ENCODE measurements at places on chromosomes 2 and 18.

- no peak for DNase-seq
Measured at GRCh38 chr2:240934701-240935102, 28.6 kb downstream of the CROCC2 start.

DNA sequence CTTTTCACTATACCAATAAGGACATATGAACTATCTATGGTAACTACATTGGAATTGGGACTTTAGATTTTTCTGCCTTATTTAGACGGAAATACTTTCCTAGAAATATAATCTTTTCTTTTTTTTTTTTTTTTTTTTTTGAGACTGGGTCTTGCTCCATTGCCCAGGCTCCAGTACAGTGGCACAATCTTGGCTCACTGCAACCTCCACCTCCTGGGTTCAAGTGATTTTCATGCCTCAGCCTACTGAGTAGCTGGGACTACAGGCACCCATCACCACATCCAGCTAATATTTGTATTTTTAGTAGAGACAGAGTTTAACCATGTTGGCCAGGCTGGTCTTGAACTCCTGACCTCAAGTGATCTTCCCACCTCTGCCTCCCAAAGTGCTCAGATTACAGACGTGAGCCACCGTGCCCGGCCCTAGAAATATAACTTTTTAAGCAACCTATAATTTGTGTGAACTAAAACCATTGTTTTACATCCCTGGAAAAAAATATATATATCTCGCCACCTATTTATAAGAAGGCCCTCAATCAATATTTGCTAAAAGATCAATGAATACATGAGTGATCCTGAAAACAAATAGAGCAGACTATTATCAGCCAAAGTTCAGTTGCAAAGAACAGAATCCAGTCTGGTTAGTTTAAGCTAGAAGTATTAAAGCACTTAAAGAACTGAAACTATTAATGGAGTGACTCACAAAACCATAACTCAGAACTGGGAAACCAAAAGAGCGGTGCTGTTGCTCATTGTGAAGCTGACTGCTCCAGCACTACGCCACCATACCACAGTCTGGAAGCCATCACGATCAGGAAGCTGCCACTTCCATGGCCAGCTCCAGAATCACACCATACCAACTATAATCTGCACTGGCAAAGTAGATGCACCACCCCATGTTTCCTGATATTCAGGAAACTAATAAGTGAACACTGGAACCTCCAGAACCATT, 8.4 kb upstream of the HNRNPLL start:
- DNase-seq, result no peak

DNA sequence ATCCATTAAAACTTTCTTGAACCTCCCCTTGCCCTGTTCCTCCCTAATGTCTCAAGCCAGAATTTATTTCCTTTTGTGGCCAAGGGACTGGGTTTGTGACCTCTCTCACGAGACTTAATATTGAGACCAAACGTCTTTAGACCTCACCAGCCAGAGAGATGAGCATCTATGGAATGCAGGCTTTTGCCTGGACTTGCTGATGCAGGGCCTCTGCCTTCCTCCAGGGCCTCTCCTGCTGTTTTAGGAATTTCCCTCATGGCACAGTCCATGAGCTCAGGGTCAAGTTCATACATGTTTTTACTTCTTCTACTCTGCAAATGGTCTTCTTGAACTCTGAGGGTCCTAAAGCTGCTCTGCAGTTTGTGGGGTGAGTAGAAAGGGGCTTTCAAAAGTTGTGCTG, 22.3 kb downstream of the IL1B start:
- no peak for DNase-seq

- no peak for DNase-seq
Measured at GRCh38 chr2:228654707-228655106, 473.2 kb upstream of the SPHKAP start.

GRCh38 chr2:181312515-181312927, 144.7 kb upstream of the ITGA4 start:
- DNase-seq, result no peak

GRCh38 chr2:193228276-193228675, 1033.5 kb upstream of the TMEFF2 start:
- DNase-seq, result no peak

GRCh38 chr18:58316396-58317342, 272.6 kb downstream of the NEDD4L start:
- DNase-seq, result no peak

DNA sequence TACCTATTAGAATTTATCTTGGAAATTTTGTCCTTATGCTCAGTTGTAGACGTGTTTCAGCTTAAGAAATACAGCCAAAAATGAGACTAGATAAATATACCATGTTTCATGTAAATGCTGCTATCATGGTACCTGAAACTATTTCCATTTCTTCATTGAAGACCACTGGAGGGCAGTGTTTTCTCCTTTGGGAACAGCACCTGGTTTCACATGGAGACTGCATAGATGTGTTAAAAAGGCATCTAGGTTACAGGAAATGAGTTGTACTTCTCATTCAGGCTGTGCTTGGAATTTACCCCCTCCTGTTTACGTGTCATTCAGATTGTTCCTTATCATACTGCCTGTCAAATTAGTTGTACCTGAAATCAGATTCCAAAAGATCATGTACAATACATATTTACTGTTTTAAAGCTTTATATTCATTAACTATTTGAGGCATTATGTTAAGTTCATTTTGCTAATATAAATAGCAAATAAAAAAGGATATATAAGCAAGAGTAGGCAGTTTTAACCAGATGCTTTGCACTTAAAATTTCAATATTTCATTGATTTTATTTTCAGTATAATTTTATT, 57.3 kb upstream of the PSMD14 start:
- no peak for DNase-seq

- DNase-seq, result no peak
Measured at GRCh38 chr2:217286833-217287232, 427.0 kb upstream of the TNP1 start.

DNA sequence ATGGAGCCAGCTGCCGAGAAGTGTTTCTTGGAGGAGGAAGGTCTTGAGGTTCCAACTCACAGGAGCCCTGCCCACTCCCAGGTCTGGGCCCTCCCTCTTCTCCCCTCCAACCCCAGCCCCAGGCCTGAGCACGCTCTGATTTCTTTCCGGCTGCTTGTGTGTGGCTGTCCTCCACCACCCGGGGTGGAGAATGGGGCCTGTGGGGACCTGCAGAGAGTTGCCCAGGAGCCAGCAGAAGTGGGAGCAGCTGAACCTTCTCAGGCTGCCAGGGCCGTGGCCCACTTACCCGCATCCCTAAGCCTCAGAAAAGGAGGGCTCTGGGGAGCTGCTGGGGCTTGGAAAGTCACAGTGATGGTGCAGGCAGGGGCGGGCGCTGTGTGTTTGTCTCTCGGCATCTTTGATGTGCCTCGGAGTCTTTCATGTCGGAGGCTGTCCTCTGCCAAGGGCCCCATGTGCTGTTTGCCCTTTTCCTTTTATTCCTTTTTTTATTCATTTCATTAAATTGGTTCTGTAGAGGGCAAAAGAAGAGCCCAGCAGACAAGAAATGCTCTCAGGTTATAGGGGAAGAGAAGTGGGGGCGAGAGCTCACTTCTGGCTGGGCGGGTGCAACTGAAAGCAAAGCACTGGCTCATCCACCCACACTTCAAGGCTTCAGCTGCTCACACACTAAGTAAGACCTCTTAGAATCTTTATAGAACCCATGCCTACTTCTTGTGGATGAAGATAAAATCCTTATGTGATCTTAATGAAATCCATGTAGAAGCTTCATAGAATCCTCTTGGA, 52.5 kb downstream of the SDC1 start:
- no peak for DNase-seq

- DNase-seq, result no peak
Measured at GRCh38 chr2:45771261-45771660, 119.8 kb downstream of the PRKCE start.

DNA sequence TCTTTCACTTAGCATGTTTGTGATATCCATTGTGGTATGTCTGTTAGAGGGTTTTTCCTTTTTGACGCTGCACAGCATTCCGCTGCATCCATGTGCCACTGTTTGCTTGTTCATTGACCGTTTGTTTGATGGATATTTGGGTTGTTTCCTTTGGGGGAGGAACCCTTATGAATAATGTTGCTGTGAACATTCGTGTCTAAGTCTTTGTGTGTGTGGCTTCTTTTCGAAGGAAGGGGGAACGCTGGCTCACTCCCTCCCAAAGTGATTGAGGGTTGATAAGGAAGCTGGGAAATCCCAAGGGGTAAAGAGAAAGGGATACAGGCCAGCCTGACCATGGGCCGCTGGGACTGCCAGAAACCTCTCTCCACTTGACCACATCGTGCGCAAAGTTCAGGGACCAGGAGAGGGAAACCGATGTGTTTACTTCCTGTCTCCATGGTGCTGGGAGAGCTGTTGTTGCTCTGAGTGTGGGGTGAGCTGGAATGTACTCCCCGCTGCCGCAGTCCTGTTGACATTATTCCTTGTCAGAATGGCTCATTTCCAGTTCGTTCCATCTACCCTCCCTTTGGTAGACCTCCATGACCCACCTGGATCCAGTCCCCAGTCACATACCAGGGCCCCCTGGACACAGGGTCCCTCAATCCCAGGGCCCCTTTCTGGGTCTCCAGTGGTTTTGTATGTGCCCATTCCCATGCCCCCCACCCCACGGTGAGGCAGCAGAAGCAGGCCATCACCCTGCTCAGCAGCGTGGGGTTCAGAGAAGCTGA, 39.6 kb downstream of the HS1BP3 start:
- DNase-seq, result peak; percentile 87

- no peak for DNase-seq
Measured at GRCh38 chr18:24127735-24128134, 11.1 kb upstream of the CABYR start.

DNA sequence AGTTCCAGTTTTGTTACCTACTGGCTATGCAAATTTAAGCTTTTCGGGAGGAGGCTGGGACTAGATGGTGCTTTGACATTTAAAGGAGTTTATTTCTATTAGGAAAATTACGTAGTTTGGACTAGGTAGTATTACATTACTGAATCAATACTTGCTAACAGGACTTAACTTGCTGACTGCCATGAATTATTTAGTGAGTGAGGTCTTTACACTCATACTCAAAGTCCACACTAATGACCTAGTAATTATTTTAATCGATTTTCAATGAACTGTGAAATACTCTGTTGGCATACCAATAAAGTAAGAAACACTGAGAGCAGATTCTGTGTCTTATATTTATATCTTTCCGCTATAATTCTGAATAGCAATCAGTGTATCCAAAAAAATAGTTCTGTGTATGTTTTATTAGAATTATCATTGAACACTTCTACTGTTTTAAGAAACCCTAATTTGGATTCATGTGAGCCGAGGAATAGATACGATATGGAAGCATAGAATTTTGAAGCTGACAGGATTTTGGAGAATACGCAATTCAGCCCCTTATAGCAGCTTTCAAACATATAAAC, 55.0 kb downstream of the CHST9 start:
- no peak for DNase-seq

DNA sequence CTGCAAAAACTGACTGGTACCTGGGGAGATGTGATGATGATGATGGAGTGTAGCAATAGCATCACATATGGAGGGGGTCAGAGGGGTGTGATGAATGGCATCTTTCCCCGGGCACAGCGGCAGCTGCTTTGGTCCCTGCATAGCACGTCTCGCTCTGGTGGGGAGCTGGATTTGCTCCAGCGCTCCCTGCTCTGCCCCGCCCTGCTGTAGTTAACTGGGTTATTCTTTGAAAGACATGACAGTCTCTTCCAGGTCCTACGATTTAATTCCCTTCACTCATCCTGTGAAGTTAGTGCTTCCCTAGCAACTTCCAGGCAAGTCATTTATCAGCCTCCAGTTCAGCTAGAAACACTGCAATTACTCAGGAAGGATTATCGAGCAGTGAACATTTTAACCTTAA, 463.1 kb downstream of the TSN start:
- no peak for DNase-seq

DNA sequence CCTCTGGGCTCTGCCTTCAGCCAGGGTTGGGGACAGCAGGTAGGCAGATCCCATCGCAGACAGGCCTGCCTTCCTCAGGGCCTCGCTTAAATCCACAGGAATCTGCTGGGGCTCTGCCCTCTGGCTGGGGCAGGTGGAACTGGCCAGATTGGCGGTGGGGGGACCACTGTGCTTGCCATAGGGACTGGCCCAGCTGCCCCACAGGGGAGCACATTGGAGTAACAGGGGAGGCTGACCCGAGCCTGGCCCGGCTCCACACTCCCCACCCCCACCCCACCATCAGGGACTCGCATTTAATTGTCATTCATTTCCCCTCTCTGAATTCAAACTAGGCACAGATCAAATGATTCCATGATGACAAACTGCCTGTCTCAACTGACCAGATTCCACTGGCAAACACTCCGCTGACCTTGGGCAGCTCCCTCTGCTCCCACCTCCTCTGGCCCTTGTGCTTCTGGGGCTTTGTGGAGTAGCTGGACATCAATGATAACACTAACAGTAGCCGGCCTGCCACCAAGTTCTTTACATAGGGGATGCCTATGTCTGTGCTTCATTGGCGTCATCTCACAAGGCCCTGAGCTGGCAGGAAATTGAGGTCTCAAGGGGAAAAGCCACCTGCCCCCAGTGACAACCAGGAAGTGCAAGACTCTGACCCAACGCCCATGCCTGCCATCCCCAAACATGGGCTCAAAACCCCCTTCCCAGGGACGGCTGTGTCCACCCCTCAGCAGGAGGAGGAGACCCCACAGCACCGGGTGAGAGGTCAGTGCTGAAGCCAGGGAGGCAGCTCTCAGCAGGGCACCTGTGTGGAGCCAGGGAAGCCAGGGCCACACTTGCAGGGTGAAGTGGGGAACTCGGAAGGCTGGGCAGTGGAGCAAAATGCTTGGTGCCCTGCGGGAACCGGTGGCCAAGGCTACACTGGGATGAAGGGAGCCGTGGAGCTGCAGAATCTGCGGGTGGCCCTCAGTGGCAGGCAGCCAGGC, 2.1 kb upstream of the B3GNT7 start:
- no peak for DNase-seq

DNA sequence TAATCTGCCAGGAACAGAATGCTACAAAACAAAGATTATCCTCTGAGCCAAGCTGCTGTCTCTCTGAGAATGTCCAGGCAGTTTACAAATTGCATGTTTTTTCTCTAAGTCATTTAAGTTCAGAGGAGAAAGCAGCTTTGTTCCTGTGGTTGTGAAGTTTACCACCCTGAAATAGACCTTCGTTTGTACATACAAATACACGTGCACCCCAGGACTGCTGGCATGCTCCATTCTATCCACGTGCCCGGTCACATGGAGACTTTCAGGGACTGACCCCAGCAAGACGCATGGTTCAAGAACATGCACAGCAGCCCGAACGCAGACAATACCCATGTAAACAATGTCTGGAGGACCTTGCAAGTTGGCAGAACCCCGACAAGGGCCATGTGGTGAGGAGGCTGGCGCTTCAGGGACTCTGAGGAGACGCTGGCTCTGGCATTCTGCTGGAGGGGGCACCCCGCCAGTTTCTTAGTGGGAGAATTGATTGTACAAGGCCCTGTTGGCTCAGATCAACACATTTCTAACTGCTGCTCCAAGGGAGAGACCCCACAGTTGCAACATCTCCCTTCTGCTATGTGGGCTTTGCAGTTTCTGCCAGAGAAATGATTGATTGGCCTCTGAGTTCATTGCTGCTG, 33.3 kb downstream of the FAM178B start:
- no peak for DNase-seq
